Mammary microvascular endothelial cell (primary cell): ENCODE measurements at places on chromosomes 1 and 21. TPM values are rescaled to one million over a fixed set of nuclear protein-coding genes. Genes with fewer than 3 reads are reported as not detected.

FAM151A gene
- not detected in 2 replicates for total RNA-seq

LY9 gene
- total RNA-seq = not detected in 2 replicates

ELAPOR1 gene
- total RNA-seq = 0.67 and 0.69 TPM in 2 replicates

GJA5 gene
- total RNA-seq = 0.59 and 1.7 TPM in 2 replicates

RSPH1 gene
- not detected in 2 replicates for total RNA-seq

TRPM2 gene
- 18.1 and 18.3 TPM in 2 replicates for total RNA-seq

TRMT13 gene
- 6.3 and 8.4 TPM in 2 replicates for total RNA-seq

SPATC1L gene
- 12.0 and 14.5 TPM in 2 replicates for total RNA-seq
